ENCODE measurements at places on chromosomes 6 and 20.

GRCh38 chr6:138415125-138415524 lies 11.1 kb downstream of the HEBP2 start:
- no peak for DNase-seq

GRCh38 chr6:14824484-14825275 lies 421.2 kb upstream of the JARID2 start:
- peak; percentile 47 for DNase-seq

GRCh38 chr6:122491919-122492555 lies 20.4 kb upstream of the SERINC1 start:
- DNase-seq: peak; percentile 13

- DNase-seq: no peak
Measured at GRCh38 chr6:92297101-92297500, 1122.3 kb downstream of the EPHA7 start.

GRCh38 chr6:121593011-121593641 lies 157.7 kb downstream of the GJA1 start:
- no peak for DNase-seq

DNA sequence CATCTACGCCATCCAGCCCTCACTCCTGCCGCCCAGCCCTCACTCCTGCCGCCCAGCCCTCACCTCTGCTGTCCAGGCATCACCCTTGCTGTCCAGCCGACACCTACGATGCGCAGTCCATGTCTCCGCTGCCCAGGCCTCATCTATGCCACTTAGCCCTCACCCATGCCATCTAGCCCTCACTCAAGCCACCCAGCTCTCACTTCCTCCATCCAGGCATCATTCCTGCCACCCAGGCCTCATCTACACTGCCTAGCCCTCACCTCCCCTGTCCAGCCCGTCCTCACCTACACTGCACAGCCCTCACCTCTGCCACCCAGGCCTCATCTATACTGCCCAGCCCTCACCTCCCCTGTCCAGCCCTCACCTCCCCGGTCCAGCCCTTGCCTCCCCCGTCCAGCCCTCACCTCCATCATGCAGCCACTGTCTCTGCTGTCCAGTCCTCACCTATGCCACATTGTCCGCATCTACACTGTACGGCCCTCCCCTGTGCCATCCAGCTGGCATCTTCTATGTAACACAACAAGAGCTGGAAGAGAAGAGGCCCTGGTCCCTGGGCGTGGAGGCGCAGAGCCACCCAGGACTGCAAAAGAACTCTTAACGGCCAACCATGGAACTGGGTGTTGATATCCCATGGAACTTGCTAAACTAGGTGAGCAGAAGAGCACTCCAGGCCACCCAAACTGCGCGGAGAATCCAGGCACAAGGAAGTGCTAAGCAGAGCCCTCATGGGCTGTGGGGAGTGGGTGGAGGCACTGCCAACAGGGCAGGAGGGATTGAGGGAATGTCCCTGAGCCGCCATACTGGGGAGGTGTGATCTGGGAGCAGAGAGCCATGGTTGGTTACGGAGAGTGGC lies 31.0 kb downstream of the RNASET2 start:
- DNase-seq: no peak

GRCh38 chr20:10939331-10939941 lies 265.6 kb upstream of the JAG1 start:
- no peak for DNase-seq

DNA sequence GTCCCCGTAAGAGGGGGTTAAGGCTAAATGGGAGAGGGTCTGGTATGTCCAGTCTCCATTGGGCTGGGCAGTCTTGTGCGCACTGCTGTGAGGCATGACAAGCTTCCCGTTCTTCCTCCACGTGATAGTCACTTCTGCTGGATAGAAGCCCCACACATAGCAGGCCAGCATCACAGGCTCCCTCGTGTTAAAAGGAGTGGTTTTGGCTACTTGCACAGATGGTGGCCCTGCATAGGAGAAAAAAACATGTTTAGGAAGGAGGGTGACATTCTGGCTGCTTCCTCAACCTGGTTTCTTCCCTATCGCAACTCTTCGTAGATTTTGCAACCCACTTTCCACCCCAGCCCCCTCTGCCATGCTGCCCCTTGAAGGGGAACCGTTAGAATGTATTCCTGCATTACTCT lies 3.6 kb downstream of the HLA-DMB start:
- no peak for DNase-seq

DNA sequence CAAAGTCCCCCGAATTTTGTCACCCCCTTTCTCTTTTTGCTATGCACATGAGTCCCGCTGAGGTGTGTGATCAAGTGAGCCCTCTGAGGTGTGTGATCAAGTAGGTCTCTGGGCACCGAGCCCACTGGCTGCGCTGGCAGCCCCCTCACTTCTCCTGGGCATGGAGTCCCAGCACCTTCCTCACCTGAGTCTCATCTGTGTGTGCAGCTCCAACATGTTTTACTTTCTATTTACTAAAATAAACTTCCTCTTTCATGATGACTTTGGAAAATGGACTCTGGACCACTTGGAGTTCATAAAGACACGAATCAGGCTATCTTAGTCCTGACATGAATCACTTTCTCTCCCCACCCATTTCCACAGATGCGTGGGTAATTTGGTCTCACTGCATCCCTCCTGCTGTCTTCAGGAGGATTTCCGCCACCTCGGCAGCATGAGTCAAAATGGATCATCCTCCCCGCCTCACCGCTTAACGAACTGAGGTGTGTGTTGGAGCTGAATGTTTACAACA lies 39.8 kb downstream of the PRDM1 start:
- DNase-seq: no peak

DNA sequence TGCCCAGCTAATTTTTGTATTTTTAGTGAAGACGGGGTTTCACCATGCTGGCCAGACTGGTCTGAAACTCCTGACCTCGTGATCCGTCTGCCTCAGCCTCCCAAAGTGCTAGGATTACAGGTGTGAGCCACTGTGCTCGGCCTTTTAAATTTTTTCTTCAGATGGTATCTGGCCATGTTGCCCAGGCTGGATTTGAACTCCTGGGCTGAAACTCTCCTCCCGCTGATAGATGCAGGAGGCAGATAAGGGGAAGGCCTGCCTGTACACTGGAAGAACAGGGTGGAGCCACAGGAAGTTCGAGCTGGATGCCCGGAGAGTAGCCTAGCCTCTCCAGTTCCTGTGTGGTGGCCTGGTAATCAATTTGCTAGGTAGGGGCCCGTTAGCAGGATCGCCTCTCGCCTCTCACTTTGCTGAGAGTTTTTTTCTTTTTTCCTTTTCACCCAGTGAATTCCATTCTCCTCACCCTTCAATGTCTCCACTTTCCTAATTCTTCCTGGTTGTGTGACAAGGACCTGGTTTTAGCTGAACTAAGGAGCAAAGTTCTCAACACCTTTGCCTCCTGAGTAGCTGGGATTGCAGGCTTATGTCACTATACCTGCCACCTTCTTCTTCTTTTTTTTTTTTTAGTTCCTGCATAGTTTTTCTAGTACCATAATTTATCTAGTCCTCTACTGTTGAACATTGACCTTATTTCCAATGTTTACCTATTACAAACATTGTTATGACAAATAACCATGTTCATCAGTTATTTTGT lies 19.4 kb upstream of the ITCH start:
- no peak for DNase-seq

GRCh38 chr20:46803123-46804020 lies 91.3 kb upstream of the EYA2 start:
- no peak for DNase-seq

DNA sequence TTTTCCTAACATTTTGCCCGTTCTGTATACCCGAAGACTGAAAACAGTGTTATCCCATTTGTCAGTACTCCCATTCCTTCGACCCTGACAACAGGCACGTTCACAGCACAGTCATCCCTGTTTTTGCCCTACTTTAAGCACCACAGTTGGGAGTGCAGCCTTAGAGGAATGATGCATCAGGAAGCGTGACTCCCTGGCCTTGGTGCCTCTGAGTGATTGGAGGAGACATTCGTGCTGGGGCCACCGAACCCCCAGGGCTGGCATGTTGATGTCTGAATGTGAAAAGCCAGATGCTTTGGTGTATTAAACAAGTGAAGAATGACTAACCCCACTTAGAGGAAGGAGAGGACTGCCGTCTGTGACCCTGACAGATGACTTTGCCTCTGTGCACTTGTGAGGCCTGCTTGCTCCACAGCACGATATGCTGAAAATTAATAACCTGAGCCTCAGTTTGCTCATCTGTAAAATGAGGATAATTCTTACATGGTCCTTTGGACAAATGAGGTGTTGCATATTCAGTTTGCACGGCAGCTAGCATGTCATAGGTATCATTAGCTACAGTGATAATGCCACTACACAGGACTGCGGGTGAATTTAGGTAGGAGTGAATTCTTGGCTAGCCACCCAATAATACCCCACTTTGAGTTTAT lies 36.0 kb downstream of the STK35 start:
- no peak for DNase-seq

- DNase-seq: no peak
Measured at GRCh38 chr6:90194371-90194841, 102.2 kb downstream of the BACH2 start.

DNA sequence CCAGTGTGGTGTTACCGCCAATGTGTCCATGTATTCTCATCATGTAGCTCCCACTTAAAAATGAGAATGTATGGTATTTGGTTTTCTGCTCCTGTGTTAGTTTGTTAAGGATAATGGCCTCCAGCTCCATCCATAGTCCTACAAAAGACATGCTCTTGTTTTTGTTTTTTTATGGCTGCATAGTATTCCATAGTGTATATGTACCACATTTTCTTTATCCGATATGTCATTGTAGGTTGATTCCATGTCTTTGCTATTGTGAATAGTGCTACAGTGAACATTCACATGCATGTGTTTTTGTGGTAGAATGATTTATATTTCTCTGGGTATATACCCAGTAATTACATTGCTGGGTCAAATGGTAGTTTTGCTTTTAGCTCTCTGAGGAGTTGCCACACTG lies 207.2 kb downstream of the CDKAL1 start:
- DNase-seq: no peak

DNA sequence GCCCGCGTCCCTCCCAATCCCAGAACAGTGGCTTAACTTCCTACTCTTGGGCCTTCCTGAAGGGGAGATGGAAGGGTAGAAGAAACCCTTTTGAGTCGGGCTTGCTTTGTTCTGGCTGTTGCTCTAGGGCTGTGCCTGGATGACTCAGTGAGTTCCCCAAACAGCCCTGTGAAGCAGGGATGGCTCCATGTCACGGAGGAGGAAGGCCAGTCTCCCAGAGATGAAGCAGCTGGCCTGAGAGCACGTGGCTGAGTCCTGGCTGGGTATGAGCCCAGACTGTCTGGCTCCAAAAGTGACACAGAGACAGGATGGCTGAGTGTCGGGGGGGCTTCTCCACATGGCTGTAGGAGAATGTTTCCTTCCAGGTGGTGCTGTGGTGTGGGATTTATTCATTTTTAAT lies 4.6 kb downstream of the SYTL3 start:
- DNase-seq: no peak

DNA sequence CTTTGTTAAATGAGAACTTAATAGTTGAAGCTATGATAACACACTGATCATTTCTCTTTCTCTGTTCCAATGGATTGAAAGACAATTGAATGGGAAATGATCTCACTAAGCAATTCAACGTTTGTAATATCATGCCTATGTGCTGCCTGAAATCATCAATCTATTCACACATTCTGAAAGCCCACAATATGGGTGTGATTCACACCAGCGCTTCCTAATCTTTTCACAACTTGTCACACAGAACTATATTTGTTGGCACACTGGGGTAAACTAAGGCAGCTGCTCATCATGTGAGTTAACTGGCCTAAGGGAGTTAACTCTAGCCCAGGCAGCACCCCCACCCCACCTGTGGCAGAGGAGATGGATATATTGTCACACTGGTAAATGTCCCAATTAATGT lies 37.1 kb upstream of the UTRN start:
- DNase-seq: no peak

DNA sequence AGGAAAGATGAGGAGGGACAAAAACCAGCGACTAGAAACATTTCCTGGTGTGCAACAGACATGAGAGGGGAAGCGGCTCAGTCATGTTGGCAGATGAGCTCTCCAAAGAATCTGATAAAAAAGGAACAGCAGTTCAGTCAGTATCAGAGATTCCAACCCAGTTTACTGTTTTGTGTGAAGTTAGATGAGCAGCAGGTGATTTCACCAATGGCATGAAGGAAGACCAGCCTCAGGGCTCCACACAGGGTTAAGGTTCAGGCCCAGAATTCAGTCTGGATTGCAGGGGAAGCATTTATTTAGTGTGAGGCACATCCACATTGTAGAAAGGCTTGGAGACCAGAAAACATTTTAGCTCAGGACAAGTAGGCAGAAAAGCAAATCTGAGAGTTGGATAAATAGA lies 317.8 kb downstream of the C6orf118 start:
- DNase-seq: no peak

DNA sequence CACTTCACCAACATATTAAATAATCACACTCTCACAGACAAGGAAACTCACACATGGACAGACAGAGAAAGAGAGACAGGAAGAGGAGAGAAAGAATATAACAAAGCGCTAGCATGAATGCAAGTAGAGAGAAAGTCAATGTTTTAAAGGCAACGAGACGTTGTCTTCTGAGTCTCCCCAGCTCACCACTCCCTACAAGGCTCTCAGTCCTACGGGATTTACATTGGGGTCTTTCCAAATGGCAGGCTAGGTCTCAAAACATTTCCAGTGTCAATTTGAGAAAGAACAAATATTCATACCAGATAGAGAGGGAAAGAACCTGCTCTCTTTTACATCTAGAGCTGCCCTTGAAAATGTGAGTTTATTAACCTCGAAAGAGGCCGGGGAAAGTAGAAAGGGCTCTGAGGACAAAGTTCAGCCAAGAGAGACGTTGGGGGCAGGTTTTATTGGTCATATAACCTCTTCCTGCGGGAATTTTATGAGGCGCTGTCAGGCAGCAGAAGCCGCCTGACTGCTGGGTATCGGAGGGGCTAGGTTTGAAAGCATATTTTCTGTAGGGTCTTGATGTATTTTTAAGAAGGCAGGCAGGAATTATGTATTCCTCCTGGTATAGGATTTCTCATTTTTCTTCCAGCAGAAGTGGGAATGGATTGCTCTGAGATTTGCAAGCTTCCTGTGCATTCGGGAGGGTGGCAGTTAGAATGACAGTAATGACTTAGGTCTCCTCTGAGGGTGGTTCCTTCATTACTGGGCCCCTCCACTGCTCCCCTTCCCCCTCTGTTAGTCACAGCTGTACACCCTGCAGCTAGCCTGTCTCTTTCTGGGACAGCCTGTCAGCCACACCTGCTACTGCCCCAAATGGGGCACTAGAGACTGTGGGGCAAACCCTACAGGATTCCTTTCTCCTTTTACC lies 34.4 kb upstream of the KIF16B start:
- DNase-seq: no peak
